GM23248 (cell line): ENCODE measurements at places on chromosomes 2 and 18.

DNA sequence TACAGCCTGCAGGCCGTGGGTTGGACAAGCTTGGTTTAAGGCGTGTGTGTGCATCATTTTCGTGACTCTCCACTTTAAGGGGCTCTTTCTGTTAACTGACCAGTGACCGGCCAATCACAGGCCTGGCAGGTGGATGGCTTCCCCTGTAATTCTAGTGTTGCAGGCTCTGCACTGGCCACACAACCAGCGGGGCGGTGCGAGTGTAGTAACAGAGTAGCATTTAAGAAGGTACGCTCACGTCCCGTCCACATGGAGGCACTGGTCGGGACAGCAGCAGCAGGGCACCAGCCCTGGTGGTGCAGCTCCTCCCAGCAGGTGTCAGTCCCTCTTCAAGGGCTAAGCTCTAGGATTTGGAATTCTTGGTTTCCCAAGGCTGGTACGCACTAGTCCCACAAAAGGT, 8.0 kb upstream of the ANO7 start:
- no peak for DNase-seq

DNA sequence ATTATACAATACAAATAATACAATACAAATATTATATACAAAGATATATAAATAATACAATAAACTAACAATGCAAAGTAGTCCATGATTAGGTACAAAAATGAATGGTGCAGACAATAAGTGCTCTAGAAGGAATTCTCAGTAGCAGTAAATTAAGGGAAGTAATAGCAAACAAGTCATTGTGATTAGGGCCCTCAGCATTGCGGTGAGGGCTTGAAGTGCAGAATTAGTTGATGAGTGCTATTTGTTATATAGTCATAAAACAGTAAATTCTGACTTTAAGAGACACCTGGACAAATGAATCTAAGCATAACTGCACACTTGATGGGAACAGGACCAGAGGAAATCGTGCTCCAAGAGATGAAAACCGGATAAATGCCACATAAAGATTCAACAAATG, 74.9 kb downstream of the ANKRD44 start:
- no peak for DNase-seq

DNA sequence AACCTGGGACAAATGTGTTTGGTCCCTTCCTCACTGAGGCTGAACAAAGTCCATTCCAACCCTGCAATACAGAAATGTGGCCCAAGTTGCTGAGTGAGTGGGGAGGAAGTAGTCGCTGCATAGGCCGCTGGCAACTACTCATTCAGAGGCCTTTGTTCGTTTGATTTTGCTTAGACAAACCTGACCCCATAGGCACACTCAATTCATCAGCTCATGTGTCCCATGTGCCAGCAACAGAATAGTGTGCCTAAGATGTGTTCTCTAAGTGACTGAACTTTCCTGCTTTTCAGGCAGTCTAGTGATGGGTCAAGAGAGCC, 23.0 kb downstream of the PTPN18 start:
- no peak for DNase-seq

GRCh38 chr2:153474407-153474806, 4.2 kb downstream of the RPRM start:
- no peak for DNase-seq

- DNase-seq, result no peak
These were observed 57.3 kb upstream of the ALPP start for GRCh38 chr2:232321156-232321816.
